ENCODE measurements at places on chromosomes 11 and 22.

DNA sequence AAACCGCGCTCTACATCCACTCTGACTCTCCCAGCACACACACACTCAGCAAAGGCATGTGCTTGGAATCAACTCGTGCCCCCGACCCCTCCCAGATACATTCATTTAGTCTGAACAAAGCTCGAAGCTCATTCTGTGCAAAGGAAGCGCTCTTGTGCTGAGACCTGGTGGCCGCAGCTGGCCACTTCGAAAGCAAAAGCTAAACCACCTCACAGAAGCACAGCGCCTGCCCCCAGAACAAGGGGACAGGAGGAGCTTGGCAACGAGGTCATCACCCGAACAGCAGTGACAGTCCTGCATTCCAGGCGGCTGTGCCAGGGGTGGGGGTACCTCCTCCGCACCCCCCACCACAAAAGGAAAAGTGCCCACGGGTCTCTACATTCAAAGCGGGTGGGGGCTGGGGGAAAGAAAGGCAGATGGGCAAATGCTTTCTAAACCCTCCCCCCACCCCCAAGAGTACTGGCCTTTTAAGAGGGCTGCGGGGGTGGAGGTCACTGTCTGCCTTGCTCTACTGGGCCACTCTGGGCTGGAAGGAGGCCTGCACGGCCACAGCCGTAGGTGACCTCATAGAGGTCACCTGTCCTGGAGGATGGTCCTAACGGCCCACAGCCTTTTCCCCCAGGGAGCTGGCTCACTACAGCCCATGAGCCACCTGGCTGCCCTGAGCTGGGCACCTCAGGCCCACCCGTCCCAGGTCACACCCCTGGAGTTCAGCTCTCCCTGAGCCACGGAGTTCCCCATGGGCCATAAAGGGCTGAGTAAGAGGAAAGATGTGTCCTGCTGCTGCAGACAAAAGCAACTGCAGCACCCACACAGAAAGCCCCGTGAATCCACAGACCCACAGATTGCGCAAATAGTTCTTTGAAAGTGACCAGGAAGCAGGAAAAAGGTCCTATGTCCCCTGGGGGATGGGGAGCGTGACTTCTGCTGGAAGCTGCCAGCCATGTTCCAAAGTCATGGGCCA lies 21.3 kb downstream of the CBX7 start:
- DNase-seq, result no peak

DNA sequence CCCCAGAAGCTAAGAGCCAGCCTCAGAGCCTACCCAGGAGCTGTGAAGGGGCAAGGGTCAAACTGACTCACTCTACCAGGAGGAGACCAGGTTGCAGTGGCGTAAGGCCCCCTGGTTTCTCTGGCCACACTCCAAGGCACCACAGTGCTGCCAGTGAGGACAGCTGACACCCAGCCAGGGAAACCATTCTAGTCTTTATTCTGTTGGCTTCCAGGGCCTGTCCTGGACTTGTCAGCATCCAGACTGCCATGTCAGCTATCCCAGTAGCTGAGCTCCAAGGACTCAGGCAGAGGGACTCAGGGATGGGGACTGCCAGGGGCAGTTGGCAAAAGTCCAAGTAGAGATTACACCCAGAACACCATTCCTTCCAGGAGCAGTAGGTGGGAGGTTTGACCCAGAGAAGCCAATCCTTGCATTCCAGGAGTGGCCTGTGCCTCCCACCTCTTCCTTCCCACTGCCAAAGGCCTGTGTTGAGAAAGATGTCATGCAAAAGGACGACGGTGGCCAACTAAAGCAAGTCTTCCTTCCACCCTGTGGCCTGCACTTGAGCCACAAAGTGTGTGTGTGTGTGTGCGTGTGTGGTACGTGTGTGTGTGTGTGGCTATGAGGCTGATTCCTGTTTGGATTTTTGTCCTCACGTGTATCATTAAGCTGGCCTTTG lies 3.6 kb upstream of the MAPK8IP1 start:
- DNase-seq, result no peak

DNA sequence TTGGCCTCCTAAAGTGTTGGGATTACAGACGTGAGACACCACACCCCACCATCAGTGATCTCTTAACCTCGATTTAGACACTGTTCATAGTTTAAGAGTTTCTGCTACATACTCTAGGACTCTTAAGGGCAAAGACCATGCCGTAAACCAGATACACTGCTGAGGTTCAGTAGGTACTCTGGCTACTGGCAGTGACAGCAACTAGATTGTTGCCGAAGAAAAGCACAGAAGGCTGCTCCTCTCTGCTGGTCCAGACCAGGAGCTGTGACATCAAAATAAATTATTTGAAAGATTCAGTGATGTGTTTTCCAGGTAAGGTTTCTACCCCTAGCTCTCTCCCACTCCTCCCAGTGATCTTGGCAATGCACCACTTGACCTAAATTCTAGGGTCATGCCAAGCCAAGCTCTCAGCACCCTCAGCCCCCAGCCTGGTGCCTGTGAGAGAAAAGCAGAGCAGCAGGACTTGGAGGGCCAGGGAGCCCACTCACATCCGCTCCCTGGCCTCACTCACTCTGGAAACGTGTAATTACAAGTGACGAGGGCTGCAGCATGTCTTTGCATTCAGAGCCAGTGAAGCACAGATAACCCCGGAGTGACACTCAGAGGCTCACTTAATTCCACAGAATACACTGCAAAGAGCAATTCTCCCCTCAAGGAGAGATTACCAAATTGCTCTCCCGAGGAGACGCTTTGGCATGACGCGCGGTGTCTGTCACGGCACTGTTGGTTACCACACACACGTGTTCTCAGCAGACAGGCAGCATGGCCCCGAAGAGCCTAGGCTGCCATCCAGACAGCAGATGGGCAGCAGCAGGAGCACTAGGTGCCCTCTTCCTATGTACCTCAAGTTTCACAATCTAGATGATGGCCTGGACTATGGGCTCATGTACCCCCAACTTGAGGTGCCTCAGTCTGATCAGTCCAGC lies 96.9 kb upstream of the PITPNB start:
- no peak for DNase-seq

DNA sequence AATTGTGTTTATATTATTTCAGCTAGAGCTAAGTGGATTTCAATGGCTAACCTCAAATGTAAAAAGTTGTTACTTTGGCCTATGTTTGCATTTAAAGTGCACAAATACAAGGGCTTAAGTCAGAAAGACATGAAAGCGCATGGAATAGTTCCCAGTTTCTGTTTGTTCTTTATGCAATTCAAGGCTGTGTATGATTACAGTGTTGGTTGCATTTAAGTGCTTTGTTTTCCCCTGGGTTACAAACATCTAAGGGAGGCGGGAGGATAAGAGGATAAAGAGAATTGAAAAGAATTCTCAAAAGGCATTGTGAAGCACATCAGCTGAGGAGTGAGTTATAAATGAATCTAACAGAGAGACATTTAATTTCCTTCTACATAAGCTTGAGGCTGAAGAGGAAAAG lies 453.4 kb downstream of the NTM start:
- DNase-seq, result no peak

GRCh38 chr11:130197386-130198035 lies 37.9 kb downstream of the ST14 start:
- DNase-seq, result no peak

DNA sequence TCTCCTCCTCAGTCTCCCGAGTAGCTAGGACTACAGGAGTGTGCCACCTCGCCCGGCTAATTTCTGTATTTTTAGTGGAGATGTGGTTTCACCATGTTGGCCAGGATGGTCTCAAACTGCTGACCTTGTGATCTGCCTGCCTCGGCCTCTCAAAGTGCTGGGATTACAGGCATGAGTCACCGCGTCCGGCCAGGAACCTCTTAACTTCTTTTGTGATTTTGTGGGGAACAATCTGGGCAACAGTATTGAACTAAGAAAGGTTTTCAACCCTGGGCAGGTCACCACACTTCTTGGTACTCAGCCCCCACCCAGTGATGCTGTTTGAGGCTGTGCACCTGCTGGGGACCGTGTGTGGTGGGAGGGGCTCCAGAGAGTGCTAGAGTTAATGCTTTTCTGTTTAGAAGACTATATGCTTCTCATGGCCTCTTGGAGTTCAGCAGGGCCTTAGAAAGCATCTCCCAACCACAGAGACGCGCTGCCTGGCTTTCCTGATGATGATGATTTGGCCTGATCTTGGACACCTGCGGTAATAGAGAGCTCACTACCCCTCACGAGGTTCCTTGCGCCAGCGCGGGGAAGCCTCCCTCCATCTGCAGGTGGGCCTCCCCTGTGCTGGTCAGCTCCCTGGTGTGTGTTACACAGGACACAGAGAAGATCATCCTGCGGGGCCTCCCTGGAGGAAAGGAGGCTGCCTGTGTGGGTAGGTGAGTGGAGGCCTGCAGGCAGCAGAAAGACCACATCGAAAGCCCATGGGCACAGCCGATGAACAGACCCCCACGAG lies 1.2 kb downstream of the DENND6B start:
- DNase-seq, result no peak

- no peak for DNase-seq
Measured at GRCh38 chr11:96925862-96926261, 536.0 kb downstream of the JRKL start.

DNA sequence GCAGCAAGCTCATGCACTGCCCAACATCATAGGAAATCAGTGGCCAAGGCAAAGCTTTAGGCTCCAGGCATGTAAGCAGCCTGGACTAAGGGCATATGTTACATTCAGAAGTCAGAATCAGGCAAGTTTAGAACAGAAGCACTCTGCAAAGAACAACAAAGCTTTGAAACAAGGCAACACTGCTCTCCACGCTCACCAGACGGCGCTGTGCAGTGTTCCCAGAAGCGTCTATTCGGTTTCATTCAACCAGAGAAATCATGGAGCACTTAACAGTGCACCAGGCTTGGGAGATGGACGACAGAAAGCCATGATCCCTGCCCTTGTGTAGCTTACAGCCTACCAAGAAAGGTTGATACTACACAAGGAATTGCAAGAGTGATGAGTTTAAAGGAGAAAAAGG lies 555.8 kb downstream of the BUD13 start:
- DNase-seq, result peak; percentile 9

DNA sequence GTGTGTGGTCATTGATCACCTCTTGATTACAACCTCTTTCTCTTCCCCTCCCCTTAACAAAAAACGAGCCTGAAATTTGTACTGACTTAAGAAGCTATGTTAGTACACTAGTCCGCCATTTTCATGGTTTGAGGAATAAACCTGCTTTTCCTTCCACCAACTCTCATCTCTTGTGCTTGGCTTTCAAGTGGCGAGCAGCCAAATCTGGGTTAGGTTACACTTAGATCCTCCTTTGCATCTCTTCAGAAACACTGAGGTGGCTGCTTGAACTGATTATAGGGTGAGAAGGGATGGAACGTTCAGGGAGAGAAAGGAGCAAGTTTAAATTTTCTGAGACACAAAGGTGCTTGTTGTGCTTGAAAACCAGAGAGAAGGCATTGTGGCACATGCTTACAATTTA lies 2171.4 kb downstream of the LRRC4C start:
- no peak for DNase-seq

DNA sequence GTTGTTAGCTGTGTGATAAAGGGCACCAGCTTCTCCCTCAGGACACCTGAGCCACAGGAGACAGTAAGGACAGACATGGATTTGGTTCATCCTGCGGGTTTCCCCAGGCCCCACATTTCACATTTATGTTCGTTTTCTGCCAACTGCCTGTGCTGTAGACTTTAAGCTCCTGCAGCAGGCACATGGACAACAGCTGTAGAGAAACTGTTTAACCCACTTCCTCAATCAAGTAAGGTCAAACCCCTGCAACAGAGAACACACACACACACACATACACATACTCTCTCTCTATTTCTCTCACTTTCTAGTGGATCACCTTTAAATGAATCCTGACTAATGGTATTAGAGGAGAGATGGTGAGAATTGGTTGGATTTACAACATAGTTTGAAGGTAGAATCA lies 90.7 kb downstream of the C11orf87 start:
- no peak for DNase-seq

GRCh38 chr11:93783362-93783761 lies 720 bp upstream of the MED17 start:
- no peak for DNase-seq

DNA sequence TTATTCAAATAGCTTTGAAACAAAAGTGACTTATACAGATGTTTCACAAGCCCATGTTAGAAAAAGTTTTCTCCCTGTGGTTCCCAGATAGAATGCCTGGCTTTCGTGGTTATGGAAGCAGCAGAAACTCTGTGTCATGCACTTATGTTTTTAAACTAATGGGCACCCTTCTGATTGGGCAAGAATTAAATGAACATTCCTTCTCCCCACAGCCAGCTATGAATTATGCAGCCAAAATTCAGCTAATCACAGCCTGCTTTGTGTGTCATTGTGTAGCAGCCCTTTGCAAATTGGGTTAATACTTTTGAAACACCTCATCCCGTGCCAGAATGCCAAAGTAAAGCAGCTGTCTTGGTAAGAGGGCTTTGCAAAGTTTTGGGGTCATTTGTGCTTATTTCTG lies 46.9 kb downstream of the PANX1 start:
- DNase-seq, result no peak

- no peak for DNase-seq
Measured at GRCh38 chr11:8224161-8224591, 39.5 kb downstream of the LMO1 start.

DNA sequence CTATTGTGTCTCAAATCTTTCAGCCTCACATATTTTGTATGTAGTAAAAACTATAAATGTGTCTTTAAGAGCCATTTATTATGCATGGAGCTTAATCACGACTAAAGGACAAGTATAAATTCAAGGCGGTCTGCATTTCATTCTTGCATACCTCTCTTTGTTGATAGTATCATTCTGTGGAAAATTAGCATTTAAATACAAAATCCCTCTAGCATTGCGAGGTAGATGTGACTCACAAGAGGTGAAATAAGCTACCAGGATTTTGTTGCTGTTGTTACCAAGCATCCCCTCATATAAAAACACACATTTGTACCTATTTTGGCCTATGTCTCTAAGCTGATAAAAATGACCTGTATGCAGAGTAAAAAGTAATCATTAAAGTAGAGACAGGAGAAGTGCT lies 537.4 kb upstream of the LUZP2 start:
- DNase-seq, result no peak

- no peak for DNase-seq
Measured at GRCh38 chr22:49728570-49729271, 99.0 kb downstream of the BRD1 start.

- DNase-seq, result no peak
Measured at GRCh38 chr11:64384981-64385944, 26.3 kb downstream of the RPS6KA4 start.

DNA sequence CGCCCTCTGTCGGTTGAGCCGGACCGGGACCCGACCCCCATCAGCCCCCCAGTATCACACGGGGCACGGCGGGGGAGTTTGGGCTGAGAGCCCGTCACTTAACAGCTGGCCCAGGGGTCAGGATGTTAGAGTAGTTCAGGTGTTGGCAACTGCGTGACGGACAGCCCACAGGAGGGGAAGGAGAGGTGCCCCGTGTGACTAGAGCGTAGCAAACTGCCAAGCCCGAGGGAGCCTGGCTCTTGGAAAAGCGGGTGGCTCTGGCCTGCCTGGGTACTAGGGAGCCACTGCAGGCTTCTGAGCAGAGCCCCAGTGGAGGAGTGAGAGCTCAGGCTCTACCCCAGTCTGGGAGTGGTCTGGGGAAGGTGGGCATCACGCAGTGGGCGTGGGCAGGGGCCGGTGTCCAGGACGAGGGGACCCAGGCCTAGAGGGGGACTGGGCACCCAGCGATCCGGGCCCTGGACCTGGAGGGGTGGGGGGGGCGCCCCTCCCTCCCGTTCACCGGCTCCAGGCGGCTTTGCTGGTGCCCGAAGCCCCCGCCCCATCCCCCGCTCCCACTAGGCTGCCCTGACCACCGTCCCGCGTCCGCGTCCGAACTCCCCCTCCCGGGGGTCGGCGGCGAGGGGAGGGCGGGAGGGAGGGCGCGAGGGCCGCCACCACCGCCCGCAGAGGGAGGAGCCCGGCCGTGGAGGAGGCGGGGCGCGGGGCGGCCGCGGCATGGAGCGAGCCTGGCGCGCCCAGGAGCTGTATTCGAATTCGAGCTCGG lies 24.4 kb downstream of the SHANK3 start:
- DNase-seq, result no peak

Measured in CD4-positive, alpha-beta T cell treated with Interleukin-17A for 1 hour (primary cell).